ENCODE measurements at places on chromosomes 13 and 19.

DNA sequence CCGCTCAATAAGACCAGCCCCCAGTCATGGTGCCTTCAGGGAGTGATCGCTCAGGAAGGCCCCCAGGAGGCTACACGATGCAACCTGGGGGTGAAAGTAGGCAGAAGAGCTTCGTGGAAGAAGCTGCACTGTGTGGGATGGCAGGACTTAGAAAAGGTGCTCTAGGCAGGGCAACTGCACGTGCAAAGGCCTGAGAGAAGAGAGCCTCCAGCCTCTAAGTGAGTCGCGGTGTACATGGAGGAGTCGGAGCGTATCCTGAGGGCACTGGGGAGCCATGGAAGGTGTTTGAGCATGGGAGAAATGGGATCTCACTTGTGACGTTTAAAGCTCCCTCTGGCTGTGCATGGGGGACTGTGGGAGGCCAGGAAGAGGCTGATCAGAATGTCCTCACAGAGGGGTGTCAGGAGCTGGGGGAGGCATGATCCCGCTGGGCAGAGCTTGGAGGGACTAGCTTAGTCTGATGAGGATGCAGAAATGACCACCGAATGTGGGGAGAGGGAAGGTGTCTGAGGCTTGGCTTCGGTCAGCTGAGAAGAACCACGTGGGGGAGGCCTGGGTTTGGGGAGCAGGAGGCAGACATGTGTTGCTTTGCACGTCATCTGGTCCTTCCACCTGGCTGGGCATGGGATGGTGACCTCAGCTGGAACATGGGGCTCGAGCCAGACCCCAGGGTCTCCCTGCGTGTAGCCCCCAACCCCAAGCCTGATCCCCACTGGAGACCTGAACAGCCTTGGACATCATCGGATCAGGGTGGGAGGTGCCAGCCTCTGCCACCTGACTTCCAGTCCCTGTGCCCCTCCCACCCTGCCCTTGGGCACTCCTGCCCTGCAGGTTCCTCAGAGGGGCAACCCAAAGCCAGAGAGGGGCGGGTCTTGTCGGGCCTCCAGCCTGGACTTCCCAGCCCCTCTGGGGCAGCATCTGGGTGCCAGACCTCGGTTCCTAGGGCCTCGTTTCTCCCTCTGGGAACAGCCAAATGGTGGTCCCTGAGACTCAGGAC, 1.1 kb downstream of the APC2 start:
- no peak for DNase-seq

DNA sequence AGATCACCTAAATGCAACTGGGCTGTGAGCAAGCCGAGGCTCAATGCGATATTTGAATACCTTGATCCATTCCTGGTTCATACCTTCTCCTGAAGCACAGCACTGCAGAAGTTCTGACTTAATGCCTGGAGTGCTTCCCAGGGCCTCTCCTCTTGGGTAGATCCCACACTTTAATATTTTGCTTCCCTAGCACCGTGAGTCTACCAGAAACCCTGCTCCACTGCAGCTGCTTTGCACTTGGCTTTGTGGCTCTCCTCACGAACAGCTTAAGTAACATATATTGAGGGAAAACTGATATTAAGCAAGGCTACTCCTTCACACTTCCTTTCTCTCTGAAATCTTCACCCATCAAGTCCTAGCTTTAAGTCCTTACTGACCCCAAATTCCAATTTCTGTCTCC, 51.6 kb upstream of the C13orf42 start:
- no peak for DNase-seq

- DNase-seq = no peak
Measured at GRCh38 chr19:14540741-14541525, 11.5 kb downstream of the TECR start.

DNA sequence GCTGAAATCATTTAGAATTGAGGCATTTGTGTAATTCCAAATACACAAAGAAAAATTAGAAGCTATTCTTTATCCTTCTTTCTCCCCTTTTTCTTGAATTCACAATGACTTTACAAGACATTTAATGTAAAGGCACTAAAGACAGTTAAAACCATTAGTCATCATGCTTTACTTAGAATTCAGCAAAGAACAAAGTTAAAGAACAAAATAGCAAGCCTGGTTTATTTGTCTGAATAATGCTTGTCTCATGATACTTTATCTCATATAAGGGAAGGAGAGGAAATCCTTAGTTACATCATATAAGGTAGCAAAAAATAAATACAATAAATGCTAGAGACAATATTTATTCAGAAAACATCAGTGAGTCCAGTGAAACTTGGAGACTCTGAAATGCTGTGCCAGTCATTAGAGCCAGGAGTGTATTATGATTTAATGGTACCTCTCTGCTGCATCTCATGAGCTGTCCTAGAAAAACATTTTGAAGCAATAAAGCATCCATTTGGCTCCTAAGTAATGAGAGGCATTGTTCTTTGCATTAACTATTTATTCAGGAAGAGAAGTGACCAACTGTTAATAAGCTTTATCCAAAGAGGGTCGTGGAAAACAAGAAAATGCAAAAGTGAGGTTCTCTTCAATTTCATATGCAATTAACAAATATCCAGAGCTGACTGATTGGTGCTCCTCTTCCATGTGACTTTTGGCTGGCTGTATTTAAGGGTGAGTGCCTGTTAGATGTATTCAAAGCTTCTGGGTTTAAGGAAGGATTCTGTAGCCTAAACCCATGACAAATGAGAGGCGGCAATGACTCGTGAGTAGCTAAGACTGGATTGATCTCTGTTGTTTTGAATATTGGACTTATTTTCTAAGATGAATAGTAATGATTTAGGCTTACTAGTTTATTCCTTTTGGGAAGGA, 105.0 kb downstream of the DGKH start:
- no peak for DNase-seq

GRCh38 chr19:3338541-3339181, 27.7 kb upstream of the NFIC start:
- no peak for DNase-seq

DNA sequence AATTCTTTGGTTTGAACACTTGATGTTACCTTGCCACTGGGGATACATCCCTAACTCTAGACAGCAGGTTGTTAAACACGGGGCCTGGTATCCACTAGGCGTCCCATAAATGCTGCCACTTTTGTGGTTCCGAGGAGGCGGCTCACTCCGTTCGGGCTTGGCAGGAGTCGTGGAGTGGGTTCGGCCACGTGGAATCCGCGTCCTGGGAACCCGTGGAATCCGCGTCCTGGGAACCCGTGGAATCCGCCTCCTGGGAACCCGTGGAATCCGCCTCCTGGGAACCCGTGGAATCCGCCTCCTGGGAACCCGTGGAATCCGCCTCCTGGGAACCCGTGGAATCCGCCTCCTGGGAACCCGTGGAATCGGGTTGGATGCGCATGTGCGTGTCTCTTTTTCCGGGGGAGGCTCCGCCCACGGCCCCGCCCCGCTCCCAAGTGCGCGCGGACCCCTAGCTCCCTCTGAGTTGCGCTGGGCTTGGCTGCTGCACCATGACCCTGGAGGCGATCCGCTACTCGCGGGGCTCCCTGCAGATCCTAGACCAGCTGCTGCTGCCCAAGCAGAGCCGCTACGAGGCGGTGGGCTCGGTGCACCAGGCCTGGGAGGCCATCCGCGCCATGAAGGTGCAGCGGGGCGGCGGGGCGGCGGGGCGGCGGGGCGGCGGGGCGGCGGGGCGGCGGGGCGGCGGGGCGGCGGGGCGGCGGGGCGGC, at the start of gene MRI1:
TSS of gene MRI1 (plus strand) at position 422 of the 707 bp plus-strand sequence. CDS start at position 489, 67 bp downstream.
- DNase-seq = peak; percentile 93

DNA sequence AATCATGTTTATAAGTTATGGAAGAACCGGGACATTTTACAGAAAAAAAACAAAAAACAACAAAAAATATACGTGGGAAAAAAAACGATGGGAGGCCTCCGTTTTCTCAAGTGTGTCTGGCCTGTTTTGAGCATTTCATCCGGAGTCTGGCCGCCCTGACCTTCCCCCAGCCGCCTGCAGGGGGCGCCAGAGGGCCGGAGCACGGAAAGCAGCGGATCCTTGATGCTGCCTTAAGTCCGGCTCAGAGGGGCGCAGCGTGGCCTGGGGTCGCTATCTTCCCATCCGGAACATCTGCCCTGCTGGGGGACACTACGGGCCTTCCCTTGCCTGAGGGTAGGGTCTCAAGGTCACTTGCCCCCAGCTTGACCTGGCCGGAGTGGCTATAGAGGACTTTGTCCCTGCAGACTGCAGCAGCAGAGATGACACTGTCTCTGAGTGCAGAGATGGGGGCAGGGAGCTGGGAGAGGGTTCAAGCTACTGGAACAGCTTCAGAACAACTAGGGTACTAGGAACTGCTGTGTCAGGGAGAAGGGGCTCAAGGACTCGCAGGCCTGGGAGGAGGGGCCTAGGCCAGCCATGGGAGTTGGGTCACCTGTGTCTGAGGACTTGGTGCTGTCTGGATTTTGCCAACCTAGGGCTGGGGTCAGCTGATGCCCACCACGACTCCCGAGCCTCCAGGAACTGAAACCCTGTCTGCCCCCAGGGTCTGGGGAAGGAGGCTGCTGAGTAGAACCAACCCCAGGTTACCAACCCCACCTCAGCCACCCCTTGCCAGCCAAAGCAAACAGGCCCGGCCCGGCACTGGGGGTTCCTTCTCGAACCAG, 1.8 kb upstream of the APOE start:
- DNase-seq = peak; percentile 82

GRCh38 chr13:113729187-113730019, 29.6 kb upstream of the TMEM255B start:
- no peak for DNase-seq

GRCh38 chr13:111017755-111018459, 97.2 kb upstream of the ARHGEF7 start:
- no peak for DNase-seq

DNA sequence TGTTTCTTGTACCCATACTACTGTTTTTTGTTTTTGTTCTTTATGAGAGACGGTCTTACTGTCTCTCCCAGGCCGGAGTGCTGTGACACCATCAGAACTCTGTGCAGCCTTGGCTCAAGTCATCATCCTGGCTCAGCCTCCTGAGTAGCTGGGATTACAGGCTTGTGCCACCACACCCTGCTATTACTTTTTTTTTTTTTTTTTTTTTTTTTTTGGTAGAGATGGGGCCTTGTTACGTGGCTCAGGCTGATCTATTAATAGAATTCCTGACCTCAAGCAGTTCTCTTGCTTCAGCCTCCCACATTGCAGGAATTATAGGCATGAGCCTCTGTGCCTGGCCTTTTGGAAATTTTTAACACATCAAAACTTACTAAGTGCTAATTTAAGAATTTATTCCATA, 2.9 kb upstream of the ZNF304 start:
- DNase-seq = no peak

DNA sequence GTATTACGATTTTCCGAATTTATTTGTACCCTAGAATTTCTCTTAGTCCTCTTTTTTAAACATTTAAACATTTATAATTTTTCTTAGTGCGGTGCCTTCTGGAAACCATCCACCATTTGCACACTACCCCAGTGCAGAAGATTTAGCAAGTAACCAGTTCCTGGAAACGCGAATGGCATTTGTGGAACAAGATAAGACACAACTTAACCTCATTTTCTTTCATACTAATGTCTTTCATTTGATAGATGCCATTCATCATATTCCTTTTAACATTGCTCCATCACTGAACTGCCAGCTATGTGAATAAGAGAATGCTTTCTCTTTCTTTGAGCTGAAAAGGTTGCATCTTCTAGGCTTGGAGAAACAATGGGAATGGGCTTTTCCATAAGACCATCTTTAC, 6.8 kb downstream of the FRY start:
- no peak for DNase-seq

DNA sequence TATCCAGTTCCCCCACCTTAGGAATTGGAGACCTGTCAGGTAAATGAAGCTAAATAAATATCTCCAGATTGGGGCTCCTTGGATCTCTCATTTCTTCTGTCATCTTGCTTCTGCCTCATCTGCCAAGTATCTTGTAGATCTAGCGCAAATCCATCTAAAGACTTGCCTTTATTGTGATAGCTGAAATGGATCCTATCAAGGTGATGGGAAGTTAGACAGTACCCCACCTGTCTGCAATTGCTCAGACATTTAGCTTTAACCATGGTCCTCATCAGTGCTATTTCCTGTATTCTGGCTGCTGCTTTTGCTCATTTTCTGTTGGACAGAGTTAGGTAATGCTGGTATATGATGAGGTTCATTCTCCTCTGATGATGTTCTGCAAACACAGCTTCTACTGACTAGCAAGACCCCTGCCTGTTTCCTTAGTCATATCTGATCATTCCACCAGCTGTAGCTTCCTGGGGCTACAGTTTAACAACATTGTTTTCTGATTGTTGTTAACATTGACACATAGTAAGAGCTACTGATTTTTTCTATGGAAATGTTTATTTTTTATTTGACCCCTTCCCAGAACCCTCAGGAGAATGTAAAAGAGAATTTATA, 340.0 kb downstream of the DCT start:
- no peak for DNase-seq

- DNase-seq = no peak
Measured at GRCh38 chr19:5480427-5480836, 25.2 kb downstream of the ZNRF4 start.
